ENCODE measurements at places on chromosomes 5 and 9.

DNA sequence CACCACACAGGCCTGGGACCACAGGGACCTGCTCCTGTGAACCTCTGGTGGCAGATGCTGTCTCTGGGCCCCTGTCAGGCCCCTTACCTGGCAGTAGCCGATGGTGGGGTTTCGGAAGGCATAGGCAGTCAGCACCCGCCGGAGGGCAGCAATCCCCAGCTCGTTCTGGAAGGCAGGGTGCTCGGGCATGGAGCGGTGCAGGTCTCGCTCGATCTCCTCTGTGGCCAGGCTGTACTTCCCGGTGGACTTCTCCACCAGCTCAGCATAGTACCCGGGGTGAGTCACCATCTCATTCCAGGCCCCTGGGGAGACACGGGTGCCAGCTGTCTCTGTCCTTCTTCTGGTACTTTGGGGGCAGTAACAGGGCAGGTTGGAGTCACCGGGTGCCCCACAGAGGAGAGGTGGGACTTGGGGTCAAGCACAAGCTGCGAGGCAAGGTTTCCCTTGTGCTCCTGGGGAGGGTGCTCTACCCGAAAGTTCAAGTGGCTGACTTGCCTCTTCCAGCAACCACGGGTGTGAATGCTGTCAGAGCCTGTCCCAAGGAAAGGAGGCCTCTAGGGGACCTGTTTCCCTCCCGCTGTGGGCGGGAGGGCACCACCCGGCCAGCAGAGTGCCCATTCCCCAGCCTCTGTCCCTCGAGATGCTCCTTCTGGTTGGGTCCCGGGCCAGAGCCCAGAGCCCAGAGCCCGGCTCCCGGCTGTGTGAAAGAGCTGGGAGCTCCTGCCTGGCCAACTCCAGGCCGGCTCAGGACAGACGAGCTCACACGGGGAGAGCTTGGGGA is 19.8 kb upstream of the MRNIP start:
- DNase-seq, result no peak

DNA sequence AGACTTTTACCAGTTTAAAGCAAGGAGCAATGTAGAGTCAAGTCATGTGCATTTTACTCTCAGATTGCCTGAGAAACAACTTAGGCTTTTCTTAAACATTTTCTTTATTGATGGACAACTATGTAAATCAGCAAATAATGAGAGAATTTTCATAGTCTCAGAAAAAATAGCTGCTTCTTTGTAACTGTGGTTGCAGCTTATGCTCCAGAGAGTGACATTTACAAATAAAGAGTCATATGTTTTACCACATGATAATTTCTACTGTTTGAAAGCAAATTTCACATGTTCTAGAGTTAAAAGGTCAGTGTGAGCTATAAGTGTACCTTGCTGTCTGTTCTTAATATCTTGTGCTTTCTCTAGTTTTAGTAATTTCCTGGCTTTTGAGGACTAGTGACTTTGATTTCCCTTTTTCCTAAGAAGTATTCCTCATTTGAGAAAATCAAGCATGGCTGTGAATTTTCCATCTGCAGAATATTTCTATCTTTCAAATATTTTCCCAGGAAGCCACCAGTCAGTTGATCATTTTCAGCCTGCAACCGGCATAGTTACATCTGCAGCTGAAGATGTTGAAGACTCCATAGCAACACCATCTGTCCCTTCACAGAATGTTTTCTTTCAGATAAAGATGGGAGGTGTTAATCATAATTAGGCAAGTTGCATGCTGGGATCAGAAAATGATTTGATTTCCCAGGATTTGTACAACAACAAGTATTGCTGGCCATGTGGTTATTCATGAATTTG is 229.9 kb downstream of the SGCD start:
- DNase-seq, result no peak

- no peak for DNase-seq
These were observed 778 bp downstream of the FRRS1L start for GRCh38 chr9:109166171-109166770.

DNA sequence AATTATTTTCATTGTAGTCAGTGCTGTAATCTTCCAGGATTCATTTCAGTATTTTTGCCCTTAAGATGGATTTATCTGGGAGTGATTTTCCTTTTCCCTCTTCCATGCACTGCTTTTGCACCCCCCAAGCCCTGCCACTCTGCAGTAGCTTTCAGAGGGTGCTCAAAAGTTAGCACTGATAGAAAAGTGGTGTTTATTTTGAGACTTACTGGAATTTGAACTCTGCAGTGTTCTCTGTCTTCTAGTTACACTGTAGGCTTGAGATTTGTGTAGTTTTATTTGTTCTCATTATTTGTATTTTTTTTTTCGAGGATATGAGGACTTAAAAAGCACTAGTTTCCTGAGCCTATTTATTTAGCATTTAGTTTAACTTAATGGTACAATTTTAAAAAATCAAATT is 70.5 kb downstream of the HSD17B4 start:
- DNase-seq, result no peak

- DNase-seq, result no peak
These were observed 37.9 kb downstream of the SEMA5A start for GRCh38 chr5:9507974-9508373.

DNA sequence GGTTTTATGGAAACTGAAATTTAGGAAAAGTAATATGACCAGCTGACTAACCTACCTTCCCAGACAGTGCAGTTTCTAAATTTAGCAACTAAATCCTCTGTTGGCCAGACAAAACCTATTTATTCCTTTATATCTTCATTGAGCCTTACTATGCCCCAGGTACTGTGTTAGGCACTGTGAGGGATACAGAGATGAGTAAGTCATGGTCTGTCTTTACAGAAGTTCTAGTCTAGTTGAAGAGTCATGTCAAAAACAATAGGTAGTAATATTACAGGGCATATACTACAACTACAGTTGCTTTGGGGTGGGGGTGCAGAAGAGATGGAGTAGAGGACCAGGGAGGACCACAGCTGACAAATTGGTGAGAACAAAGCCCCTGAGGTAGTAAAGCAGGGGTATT is 42.8 kb downstream of the FBXO38 start:
- DNase-seq, result no peak

All from ascending aorta (tissue), 2 donors.